CD4-positive, alpha-beta T cell treated with Interleukin-2 at 100 ng/mL for 4 hours (primary cell): ENCODE measurements at places on chromosomes 2 and 18.

DNA sequence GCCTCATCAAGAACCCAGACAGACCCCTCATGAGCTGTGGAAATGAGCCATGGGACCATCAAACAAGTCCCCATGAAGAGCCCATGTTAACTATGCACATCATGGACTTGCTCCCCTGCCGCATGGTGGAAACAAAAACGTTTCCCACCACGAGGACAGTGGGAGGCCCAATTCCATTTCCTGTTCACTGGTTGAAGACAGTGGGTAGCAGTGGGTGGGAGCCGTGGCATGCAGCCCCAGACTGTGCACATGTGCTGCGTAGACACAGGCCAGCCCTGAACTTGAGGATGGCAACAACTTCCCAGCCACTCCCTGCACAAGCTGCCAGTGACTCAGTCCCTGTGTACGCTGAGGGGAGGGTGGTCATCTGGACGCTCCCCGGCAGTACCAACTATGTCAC lies 108.4 kb upstream of the LMAN1 start:
- no peak for DNase-seq

GRCh38 chr2:71685073-71685848 lies 231.9 kb downstream of the DYSF start:
- DNase-seq = no peak

- no peak for DNase-seq
These were observed 101.9 kb downstream of the CDH20 start for GRCh38 chr18:61435064-61435652.

GRCh38 chr2:232884001-232884421 lies 13.9 kb downstream of the SNORC start:
- no peak for DNase-seq

DNA sequence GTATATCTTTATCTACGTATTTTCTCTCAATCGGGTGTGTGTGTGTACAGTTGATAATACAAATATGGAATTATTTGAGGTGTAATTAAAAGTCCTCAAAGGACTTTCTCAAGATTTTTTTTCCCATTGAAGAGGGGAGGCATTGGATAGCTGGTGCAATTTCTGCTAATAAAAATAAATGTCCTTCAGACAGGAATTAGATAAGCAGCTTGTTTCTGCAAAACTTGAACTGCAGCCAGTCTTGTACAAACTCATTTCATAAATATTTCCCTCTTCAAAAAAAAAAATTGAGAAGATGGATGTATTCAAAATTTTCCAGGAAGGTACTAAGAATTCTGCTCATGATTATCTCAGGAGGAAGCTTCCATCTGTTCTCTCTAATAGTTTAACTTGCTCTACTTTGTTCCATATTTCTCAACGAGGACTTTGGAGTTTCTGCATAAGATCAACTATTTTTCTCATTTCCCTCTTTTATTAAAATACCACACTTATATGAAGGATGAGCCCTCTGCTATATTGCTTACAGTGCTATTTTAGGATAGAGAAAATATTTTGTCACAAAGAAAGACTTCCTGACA lies 33.0 kb upstream of the GLS start:
- no peak for DNase-seq

GRCh38 chr2:155815851-155816250 lies 516.7 kb downstream of the NR4A2 start:
- DNase-seq = no peak
